ENCODE measurements at places on chromosomes 1 and 21.

DNA sequence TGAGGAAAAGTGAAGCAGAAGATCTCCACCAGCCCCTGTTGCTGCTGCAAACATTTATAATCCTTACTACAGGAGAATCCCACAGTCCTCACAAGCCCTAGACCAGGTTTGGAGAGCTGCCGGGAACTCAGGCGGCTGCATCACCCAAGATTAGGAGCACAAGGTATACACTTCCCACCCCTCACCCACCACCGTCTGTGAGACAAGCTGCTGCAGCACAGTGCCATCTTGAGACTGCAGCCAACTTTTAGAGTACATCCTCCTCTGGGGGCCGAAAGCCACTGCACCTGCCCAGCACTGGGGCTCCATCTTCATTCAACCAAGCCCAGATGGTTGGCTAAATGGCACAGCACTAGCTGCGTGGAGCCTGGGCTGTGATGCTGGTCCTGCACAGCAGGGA is 13.8 kb downstream of the OLFML3 start:
- no peak for DNase-seq

GRCh38 chr1:5885471-5886139 is 106.6 kb downstream of the NPHP4 start:
- DNase-seq: no peak

- DNase-seq: no peak
These were observed 7.7 kb downstream of the C1orf226 start for GRCh38 chr1:162389021-162389818.

- DNase-seq: no peak
These were observed 83.9 kb downstream of the SMYD2 start for GRCh38 chr1:214364786-214365295.

GRCh38 chr1:119000371-119001180 is 12.4 kb upstream of the TBX15 start:
- DNase-seq: no peak

GRCh38 chr1:37797750-37798345 is 4.2 kb downstream of the MANEAL start:
- no peak for DNase-seq

- no peak for DNase-seq
These were observed 265.4 kb downstream of the FOXD2 start for GRCh38 chr1:47703156-47703825.

DNA sequence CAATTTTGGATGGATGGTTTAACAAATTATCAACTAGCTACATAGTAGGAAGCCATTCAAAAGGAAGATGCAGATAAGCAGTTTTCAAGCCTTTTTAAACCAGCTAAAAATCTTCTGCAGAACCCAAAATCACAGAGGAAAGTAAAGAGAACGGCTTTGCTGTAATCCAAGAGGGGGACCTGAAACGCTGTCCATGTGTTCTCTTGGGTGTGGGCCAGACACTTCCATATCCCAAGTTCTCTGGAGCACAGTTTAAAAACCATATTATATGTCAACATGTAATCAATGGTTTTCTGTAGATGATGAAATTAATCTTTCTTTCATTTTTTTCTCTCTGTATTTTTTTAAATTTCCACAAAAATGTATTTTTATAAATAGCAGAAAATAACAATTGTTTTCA is 90.5 kb downstream of the SELENOF start:
- no peak for DNase-seq

GRCh38 chr1:117735045-117735992 is 129.5 kb downstream of the TENT5C start:
- DNase-seq: no peak

GRCh38 chr1:157575744-157576143 is 22.1 kb downstream of the FCRL4 start:
- no peak for DNase-seq

GRCh38 chr1:212774584-212774983 is 17.0 kb downstream of the NSL1 start:
- no peak for DNase-seq

DNA sequence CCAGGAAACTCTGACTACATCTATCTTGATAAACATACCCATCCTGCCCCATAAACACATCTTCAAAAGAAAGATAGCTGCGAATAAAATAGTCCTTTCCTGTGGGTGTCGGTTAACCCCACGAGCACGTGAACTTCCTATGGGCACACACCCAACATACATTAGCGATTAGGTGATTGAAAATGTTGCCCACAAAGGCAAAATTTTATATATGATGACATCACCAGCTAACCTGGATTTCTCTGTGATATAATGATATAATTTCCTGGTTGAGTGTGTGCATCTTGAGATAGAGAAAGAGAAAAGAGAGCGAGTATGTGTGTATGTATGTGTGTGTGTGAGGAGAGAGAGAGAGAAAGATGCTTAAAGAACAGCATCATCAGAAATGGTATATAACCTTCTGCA is 296.1 kb downstream of the PTPRC start:
- no peak for DNase-seq

DNA sequence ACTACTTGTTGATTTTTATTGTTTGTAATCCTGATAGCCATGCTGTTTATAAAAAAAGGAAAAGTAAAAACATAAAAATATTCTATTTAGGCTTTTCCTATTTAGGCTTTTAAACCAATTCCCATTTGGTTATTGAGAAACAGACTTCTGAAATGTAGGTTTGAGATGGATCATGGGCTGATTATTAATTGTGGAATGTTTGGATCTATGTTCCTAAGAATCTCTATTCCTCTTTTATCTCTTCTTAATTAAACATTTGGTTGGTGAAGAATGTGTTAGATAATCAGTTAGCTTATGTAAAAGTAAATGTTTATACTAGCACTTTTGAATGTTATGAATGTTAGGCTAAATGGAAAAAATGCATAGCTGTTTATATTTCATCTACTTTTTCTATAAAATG is 97.4 kb downstream of the ATF6 start:
- DNase-seq: no peak

All from stimulated activated CD4-positive, alpha-beta T cell treated with anti-CD3 and anti-CD28 coated beads, Interleukin-15, amount 100 ng/mL, for 1 hour (primary cell).